Hepatocyte (in vitro differentiated cells): ENCODE measurements at places on chromosomes 7 and 10. TPM values are rescaled to one million over a fixed set of nuclear protein-coding genes. Genes with fewer than 3 reads are reported as not detected.

SUN3 gene
- not detected in 2 replicates for total RNA-seq

DNA sequence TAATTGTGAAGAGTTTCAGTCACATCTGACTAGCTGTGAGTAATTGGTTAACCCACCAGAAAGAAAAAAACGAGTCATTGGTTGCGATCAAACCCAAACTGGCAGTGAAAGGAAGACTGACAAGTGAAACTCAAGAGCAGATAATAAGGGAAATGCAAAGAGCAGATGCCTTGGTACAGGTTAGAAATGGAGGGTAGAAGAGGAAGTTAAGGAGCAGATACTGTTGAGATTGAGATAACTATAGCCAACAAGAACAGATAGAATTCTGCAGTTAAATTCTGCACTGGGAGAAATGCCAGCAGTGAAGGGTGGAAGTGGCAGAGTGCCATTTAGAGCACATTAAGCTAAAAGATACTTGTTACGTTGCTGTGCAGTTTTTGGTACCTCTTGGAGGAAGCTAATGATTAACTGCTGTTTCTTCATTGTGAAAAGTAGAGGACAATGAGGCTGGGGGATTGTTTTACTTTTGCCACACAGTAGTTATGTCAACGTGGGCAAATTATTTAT lies 65.8 kb downstream of the CDK13 start:
- DNase-seq: peak; percentile 5
- peaks cover 5% of the 10 kb centered on the region for H3K4me1 ChIP-seq
- H3K27ac ChIP-seq: no peak overlapping the region
- no peak overlapping the region for H3K4me3 ChIP-seq
- no peaks in the 10 kb centered on the region for H3K36me3 ChIP-seq
- H3K27me3 ChIP-seq: no peaks in the 10 kb centered on the region

DNA sequence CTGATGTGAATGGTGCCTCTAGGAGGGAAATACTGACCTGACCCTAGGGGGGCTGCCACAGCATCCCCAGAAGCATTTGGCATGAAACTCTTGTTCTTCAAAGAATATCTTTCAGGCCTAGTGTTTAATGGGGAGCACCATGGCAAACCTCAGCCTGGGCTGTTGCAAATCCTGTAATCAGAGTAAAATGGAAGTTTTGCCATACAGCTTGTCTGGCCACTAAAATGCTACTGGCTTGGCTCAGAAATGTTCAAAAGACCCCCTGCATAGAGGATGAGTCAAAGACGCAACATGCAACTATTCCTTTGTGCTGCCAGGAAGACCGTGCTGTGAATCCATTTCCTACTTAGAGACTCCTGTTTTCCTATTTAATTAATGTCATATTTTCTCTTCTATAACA lies 26.7 kb downstream of the HECW1 start:
- H3K27ac ChIP-seq: peak overlapping the region; percentile 24
- no peaks in the 10 kb centered on the region for H3K27me3 ChIP-seq
- no peak for DNase-seq
- H3K4me3 ChIP-seq: no peak overlapping the region
- no peaks in the 10 kb centered on the region for H3K36me3 ChIP-seq

DNA sequence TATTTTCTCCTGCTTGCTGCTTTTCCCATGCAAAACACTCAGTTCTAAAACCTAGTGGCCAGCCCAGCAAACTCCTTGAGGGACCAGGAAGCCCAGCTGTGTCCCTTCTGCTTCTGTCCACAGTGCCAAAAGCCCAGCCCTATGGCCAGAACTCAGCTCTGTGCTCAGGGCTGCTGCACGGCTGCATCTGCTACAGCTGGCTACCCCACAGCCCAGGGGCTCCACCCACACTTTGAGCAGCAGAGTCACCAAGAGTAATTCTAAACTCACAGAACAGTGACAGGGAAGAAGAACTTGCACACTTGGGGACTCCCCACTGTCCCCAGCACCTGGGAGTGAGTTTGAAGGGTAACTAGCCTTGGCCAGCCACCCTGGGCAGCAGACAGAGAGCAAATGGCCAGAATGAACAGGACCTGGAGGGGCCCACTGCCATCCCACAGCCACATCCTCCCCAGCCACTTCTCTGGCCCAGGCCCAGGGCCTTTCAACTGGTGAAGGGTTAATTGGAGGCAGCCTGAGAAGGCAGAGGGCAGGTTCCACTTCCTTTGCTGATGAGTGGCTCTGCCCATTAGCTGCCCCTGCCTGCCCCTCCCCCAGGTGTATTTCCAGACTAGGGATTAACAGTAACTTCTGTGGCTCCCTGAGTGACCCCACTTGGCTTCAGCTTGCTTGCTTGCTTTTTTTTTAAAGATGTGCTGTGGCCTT lies 28.1 kb upstream of the TRIM8 start:
- no peak overlapping the region for H3K4me3 ChIP-seq
- no peaks in the 10 kb centered on the region for H3K27me3 ChIP-seq
- no peak overlapping the region for H3K27ac ChIP-seq
- no peaks in the 10 kb centered on the region for H3K36me3 ChIP-seq
- no peak for DNase-seq

DNA sequence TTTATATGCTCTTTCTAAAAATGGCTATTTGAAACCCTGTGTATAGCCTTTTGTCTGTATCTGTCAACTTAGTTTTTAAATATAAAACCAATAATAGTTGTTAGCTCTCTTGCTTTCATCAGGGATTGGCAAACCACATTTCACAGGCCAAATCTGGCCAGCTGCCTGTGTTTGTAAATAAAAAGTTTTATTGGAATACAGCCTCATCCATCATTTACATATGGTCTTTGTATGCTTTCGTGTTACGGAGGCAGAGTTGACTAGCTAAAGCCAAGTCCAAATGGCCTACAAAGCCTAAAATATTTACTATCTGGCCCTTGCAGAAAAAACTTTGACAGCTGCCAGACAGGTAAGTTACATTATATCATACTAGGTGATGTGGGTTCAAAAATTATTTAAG lies 235.0 kb downstream of the BICC1 start:
- peak; percentile 18 for DNase-seq
- H3K4me3 ChIP-seq: no peak overlapping the region
- H3K4me1 ChIP-seq: no peaks in the 10 kb centered on the region
- no peak overlapping the region for H3K27ac ChIP-seq
- no peaks in the 10 kb centered on the region for H3K27me3 ChIP-seq

GRCh38 chr7:55085511-55086412 lies 66.9 kb downstream of the EGFR start:
- no peak overlapping the region for H3K4me3 ChIP-seq
- H3K4me1 ChIP-seq: peaks cover 26% of the 10 kb centered on the region
- peak overlapping the region; percentile 86 for H3K27ac ChIP-seq
- no peak for DNase-seq
- H3K27me3 ChIP-seq: no peaks in the 10 kb centered on the region
